ENCODE measurements at places on chromosomes 12 and 14. TPM values are rescaled to one million over a fixed set of nuclear protein-coding genes. Genes with fewer than 3 reads are reported as not detected.

DNA sequence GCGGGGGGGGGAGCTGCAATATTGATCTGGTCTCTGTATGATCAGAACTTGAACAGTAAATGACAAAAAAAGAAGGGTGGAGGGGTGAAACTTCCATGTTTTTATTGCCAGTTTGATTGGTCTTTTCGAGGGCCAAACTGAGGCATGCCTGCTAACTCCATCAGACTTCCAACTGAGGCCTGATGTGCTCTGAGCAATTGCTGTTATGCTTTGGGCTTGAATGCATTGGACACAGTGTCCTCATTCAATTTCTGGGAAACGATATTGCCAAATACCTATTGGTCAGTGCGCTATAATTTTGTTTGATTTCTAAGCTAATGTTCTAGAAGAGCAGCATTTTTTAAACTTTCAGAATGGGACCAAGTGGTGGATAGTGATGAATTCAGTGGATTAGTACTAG, 2.1 kb upstream of the SLC38A2 start:
- DNase-seq = no peak

The SSPN gene
- not detected for polyA plus RNA-seq

- DNase-seq = no peak
Measured at GRCh38 chr14:69137843-69138535, 14.9 kb downstream of the DCAF5 start.

DNA sequence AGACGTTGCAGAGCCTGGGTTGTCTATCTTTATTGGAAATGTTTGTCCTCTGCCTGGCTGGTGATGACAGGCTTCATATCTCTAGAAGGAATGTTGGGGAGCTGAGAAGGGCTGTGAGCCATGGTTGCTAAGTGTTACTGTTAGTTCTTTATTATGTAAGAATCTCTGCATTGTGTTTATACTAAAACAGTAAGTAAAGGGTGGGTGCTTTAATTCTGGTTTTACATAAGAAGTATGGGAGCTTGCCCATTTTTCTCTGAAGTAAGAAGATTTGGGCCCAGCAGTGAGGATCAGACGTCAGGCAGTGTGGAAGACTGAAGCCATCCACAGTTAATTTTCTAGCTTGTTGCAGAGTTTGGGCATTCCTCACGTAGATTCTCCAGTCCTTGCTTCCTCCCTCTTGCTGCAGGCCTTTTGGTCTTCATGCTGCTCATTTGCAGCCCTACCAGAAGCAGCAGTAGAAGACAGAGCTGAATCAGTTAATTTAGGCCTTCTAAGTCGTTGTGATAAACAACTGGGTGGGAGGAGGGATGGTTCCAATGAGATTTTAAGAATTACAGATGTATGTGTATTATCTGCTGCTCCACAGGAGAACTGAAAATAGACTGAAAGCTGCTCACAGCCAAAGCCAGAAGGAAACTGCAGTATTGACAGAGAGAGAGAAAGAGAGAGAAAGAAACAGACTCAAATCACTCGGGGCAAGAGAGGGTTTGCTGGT, 21.4 kb downstream of the WNT5B start:
- DNase-seq = no peak

DNA sequence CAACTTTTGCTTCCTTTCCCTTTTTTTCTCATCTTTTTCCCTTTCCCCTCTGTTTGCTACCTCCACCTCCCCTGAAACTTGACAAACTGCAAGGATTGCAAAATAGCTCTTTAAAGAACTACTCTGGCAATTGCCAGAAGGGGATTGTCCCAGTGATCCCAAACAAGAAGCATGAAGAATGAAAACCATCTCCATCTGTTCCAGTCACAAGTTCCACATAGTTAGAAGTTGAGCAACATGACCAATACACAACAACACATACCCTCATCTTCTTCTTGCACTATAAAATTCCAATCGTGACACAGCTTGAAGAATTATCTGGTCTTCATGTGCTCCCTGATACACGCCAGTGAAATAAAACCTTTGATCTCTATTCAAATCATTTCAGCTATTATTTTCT, 93.7 kb upstream of the USP15 start:
- no peak for DNase-seq

DNA sequence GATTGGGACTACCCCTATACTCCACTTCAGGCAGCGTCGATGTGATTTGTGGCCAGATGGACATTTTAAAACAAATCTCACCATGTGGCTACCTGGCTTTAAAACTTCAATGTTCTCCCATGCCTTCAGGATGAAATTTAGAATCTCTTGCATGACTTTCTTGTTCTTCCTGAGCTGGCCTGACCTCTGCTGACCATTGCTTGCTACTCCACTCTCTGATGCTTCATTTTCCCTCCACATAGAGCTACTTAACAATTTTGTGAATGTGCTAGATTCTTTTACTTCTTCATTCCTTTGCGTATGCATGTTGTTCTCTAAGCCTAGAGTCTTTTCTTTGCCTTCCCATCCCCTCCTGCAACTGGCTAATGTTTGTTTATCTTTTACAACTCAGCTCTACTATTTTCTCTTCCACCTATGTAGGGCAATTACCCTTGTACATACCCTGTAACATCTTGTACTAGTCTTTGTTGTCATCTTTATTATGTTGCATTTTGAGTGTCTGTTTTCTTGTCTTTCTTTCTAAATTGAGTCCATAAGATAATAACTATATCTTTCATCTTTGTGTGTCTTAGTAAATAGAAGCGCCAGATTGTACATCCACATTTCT, 41.2 kb downstream of the YLPM1 start:
- DNase-seq = no peak

- DNase-seq = no peak
Measured at GRCh38 chr12:6226002-6226678, 25.9 kb downstream of the CD9 start.

DNA sequence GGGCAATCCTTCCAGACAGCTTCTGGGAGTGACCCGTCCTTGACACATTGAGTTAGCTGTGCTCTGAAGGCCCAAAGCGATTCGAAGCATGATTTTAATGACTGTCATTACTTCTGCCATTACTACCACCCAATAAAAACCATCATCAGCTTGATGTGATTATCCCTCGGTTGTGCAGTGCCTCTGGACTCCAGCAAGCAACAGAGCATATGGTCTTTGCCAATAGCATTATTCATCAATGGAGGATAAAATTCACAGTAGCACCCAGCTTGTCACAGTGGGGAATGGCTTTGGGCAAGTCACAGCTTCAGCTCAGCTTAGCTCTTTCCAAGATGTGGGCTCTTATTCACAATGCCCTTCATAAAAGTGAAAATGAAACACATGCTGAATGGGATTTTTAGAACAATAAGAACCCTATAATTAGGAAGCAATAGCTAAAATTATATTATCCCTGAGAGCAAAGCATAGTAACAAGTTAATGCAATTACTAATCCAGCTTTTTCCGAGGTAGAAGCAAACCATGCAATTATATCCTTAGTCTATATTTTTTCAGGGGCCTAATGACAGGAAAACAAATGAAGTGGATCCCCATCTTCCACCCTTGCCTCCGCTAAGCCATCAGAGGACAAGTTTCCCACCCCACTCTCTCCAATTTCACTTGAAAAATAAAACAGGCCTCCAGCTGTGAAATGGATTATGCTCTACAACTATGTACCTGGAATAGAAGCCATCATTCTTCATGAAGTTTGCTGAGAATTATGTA, 163.0 kb upstream of the EEA1 start:
- no peak for DNase-seq

DNA sequence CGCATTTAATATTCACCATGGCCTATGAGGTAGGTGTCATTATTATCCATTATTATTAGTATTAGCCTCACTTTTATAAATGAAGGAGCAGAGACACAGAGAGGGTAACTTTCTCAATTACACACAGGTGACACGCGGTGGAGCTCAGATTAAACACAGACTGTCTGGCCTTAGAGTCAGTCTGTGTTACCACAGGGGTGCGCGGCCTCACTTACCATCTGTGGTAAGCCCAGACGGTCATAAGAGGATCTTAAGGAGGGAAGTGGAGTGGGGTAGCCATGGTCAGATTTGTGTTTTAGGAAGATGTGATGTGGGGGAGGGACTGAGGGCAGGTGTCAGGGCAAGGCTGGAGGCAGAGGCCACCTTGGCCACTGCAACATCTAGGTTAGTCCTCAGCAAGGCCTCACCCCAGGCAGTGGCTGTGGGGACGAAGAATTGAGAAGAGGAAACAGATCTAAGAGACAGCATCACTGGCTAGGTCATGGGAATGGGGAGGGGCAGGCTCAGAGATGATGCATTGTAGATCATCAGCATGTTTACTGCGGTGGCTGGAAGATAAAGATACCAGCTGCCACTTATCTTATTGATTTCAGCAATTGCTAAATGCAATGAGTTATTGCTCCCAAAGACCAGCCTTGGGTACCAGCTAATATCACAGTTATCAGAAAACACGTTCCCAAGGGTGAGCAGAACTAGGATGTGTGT, 67.1 kb downstream of the SERPINA3 start:
- no peak for DNase-seq

GRCh38 chr12:80892597-80893445, 44.9 kb downstream of the LIN7A start:
- DNase-seq = no peak

The XRCC3 gene
- polyA plus RNA-seq = 3.2 TPM

GRCh38 chr12:47954467-47955045, 8.8 kb upstream of the TMEM106C start:
- DNase-seq = no peak

The SLC6A15 gene
- polyA plus RNA-seq = not detected

GRCh38 chr14:59481871-59482540, 2.2 kb downstream of the L3HYPDH start:
- DNase-seq = no peak

The RNASE1 gene
- polyA plus RNA-seq = not detected

- DNase-seq = no peak
Measured at GRCh38 chr14:33747749-33748148, 203.1 kb downstream of the EGLN3 start.

The USP15 gene
- polyA plus RNA-seq = 87.4 TPM

The NFATC4 gene
- not detected for polyA plus RNA-seq

DNA sequence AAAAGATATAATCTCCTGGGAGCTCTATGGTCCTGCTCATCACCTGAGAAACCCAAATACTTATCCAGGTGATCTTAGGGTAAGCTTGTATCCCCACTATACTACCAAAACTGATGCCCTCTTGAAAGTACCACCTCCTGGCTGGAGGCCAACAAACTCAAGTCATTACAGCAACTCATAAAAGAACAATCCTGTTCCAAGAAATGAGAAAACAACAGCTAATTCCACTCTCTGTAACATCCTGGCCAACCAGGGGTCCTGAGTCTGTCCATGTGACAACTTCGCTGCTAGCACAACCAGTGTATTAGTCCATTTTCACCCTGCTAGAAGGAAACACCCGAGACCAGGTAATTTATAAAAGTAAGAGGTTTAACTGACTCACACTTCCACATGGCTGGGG, 190.0 kb upstream of the BMP4 start:
- no peak for DNase-seq

The RNF212B gene
- polyA plus RNA-seq = not detected

- DNase-seq = no peak
Measured at GRCh38 chr12:89216211-89216952, 135.9 kb downstream of the DUSP6 start.

- no peak for DNase-seq
Measured at GRCh38 chr12:90987520-90987919, 17.3 kb downstream of the EPYC start.

GRCh38 chr14:91352728-91353692, 64.6 kb downstream of the CCDC88C start:
- no peak for DNase-seq

GRCh38 chr12:7107636-7108002, 1.4 kb downstream of the C1RL start:
- DNase-seq = no peak

- no peak for DNase-seq
Measured at GRCh38 chr12:11731042-11731357, 81.5 kb downstream of the ETV6 start.

The KLRB1 gene
- 133 TPM for polyA plus RNA-seq

GRCh38 chr14:100445436-100446088, 122.4 kb downstream of the SLC25A47 start:
- DNase-seq = no peak

The SYCP3 gene
- polyA plus RNA-seq = not detected

DNA sequence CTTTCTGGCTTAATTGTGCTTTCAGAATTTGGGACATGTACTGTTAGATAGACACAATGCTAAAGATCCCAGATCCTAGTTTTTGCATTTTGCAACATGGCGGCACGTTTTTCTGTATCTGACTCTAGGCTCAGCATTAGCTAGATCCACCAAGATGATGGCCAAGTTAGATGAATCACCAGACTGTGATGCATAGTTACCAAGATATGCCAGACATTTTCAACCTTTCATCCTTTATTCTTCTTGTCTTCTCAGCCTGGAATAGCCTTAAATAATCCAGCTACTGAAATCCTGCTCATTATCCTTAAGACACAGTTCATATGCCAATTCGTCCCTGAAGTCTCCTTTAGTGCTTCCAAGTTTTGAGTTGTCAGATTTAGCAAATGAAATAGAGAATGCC, 144.9 kb upstream of the CRY1 start:
- DNase-seq = no peak
